Activated gamma-delta T cell (primary cell): ENCODE measurements at places on chromosomes 5 and 9.

DNA sequence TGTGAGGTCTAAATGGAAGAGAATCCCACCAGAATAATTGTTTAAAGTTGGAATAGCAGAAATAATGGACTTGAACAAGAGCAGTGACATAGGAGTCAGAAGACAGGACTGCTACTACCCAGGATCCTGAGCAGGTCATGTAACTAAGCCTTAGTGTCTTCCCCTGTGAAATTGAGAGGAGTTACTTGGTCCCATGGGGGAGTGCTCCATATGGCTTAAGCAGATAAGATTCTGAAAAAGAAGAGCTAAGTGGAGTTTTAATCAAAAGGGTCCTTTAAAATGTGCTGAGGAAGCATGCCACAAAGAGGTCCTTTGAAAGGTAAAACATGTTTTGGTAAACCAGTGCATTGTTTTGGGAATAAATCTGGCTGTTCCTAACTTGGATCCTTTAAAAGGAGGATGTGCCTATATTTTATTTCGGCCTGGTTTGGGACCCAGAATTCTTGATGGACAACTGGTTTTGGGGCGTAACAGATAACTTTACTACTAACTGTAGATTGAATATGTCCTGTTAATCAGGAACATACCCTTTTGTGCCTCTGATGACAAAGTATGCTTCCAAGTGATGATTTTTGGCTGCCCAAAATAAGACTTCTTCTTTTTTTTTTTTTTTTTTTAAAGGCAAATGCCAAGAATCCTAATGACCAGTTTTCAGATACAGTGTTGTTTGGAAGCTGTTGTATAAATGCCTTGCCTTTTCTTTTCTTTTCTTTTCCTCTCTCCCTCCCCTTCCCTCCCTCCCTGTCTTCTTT is 5.7 kb downstream of the RCL1 start:
- DNase-seq, result no peak

DNA sequence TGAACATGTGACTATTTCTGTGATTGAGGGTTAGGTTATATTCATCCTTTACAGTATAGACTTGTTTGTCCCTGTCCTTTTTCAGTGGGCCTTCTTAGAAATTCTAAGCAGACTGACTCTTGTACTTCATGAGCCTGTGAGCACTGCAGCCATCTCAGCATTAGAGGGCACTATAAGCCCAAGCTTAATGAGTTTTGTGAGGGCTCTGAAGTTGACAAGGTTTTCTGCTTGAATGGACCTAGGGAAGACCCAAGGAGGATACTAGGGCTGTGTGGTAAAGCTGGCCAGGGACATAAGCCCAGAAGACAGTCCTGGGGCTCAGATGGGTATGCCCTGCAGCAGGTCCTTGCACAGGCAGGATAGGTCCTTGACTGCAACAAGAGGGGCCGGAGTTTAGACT is 126.5 kb downstream of the MRPS30 start:
- no peak for DNase-seq

DNA sequence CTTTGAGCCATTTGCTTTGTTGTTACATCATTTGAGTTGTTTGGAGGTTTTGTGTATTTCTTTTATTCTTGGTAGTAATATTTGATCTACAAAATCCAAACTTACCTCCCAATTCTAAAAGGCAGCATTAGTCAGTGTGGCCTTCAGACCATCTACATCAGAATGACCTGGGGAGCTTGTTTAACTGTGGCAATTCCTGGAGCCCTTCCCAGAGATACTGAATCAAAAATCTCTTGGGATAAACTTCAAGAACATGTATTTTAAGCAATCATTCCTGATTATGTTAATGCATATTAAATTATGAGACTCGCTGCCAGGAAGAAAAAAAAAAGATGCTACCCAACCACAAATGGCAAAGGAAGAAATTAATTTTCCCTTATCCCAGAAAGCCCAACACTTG is 268.9 kb upstream of the PDE4D start:
- no peak for DNase-seq

GRCh38 chr9:115522912-115523311 is 405.0 kb upstream of the TNC start:
- DNase-seq, result no peak

DNA sequence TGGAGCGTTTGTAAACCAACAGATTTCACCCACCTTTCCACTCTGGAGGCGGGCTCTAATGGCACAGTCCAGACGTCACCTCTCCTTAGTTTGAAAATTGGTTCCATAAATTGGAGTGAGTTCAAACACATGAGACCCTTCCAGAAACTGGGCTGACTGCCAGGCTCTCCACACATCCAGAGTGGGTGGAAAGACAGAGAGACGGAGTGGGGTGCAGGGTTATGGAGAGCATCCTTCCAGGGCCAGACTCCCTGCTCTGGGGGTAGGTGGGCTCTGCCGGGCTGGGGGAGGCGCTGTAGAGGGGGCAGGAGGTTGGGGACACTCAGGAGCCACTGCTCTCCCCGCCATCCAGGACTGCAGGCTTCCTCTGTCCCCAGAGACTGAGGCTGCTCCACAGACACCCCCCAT is 104.7 kb upstream of the PHYKPL start:
- no peak for DNase-seq

DNA sequence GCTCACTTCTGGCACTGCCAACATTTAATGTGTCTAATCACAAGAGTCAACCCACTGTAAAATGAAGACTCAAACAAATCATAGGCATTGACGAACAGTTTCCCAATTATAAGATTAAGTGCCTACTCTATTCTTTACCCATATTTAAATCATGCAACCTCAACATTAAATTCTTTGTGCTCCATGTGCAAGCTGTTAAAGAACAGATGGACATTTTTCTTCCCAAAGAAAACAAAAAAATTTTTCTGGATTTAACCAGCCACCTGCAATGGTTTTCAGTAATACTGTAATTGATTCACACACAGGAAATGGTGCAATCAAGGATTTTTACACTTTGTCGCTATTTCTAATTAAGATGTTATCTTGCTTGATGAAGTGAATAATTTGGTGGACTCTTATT is 3.6 kb downstream of the HNRNPK start:
- DNase-seq, result no peak

- no peak for DNase-seq
These were observed 254.6 kb downstream of the ASTN2 start for GRCh38 chr9:117160254-117160653.

- DNase-seq, result no peak
These were observed 144.6 kb downstream of the SMARCA2 start for GRCh38 chr9:2159521-2160454.

- DNase-seq, result no peak
These were observed 9.5 kb downstream of the TOR4A start for GRCh38 chr9:137286975-137287383.

GRCh38 chr9:133832877-133833276 is 94.7 kb upstream of the SARDH start:
- no peak for DNase-seq

- DNase-seq, result no peak
These were observed 32.6 kb upstream of the RXRA start for GRCh38 chr9:134293611-134294152.
